ENCODE measurements at places on chromosomes 7 and 10. TPM values are rescaled to one million over a fixed set of nuclear protein-coding genes. Genes with fewer than 3 reads are reported as not detected.

Gene SUN3
- total RNA-seq: not detected

DNA sequence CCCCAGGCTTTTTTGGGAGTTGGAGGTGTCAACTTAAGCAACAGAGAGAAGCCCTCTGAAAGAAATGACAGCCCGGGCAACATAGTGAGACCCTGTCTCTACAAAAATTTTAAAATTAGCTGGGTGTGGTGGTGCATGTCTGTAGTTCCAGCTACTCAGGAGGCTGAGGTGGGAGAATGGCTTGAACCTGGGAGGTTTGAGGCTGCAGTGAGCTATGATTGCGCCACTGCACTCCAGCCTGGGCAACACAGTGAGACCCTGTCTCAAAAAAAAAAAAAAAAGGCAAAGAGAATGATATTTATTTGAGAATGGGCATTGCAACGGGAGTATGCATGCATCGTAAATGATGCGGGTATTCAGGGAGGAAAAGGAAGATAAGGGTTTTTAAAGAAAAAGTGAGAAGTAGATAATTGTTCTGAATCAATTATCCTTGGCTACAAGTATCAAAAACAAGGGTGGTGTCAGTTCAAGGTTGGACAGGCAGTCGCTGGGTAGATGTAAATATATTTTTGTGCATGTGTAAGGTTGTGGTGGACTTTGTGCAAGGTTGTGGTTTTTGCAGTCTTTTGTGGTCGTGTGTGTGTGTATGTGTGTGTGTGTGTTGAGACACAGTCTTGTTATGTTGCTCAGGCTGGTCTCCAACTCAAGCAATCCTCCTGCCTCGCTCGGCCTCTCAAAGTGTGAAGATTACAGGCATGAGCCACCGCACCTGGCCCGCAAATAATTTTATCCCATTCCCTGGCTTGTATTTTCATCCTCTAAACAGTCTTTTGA lies 65.6 kb downstream of the COL26A1 start:
- DNase-seq: no peak
- H3K27me3 ChIP-seq: no peaks in the 10 kb centered on the region
- no peak overlapping the region for H3K27ac ChIP-seq
- H3K4me1 ChIP-seq: no peaks in the 10 kb centered on the region
- H3K4me3 ChIP-seq: no peak overlapping the region

DNA sequence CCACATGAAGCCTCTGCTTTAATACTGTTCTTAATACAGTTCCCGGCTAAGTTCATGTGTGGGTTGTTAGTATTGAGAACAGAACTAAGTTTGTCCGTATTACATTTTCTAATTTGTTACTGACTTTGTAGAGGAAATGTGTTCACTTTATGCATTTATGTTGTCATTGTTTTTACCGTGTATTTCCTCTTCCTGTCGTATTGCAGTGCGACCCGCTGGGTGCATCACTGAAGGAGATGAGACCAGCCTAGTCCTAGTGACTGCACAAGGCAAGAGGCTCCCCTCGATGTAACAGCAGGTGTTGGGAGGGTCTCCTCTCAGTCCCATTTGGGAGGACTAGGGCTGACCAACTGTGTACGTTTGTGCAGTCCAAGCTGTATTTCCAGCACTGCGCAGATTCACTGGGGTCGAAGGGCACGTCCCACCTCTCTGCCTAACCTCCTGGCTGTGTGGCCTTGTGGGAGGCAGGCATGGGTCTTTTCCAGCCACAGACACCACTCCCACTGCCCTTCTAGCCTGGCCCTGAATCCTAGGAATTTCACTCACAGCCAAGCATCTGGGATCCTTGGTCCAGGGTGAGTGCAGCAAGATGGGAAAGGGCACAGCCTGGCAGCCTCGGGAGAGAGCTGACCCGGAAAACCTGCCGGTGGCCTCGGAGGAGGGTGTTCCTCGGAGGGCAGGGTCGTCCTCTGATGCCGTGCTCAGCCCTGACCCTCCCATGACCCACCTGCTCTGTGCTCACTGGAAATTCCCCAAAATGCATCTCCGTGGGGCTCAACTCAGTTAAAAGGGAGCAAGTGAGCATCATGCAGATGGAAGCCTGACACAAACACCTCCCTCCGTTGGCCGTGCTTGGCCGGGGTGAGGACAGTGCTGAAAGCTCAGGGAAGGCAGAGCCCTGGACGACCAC lies 63.9 kb upstream of the FAM20C start:
- no peak overlapping the region for H3K4me3 ChIP-seq
- H3K27me3 ChIP-seq: no peaks in the 10 kb centered on the region
- no peaks in the 10 kb centered on the region for H3K4me1 ChIP-seq
- no peak for DNase-seq
- no peaks in the 10 kb centered on the region for H3K36me3 ChIP-seq
- no peak overlapping the region for H3K27ac ChIP-seq

Gene ABCB1
- 68.1 TPM for total RNA-seq

Gene KEL
- 0.98 TPM for total RNA-seq

Gene ZNF438
- 24.6 TPM for total RNA-seq

- no peaks in the 10 kb centered on the region for H3K36me3 ChIP-seq
- H3K27ac ChIP-seq: no peak overlapping the region
- no peak overlapping the region for H3K4me3 ChIP-seq
- no peaks in the 10 kb centered on the region for H3K27me3 ChIP-seq
- no peaks in the 10 kb centered on the region for H3K4me1 ChIP-seq
Observed at GRCh38 chr7:8378349-8379019, 54.9 kb upstream of the NXPH1 start.

- no peak overlapping the region for H3K4me3 ChIP-seq
- H3K4me1 ChIP-seq: no peaks in the 10 kb centered on the region
- no peak for DNase-seq
- H3K36me3 ChIP-seq: no peaks in the 10 kb centered on the region
- no peaks in the 10 kb centered on the region for H3K27me3 ChIP-seq
- no peak overlapping the region for H3K27ac ChIP-seq
Observed at GRCh38 chr7:151704960-151705635, 171.8 kb downstream of the PRKAG2 start.

Gene FKBP9
- total RNA-seq: 328 TPM

Gene CHST3
- total RNA-seq: 12.3 TPM

- no peaks in the 10 kb centered on the region for H3K36me3 ChIP-seq
- peaks cover 22% of the 10 kb centered on the region for H3K4me1 ChIP-seq
- DNase-seq: peak; percentile 52
- peak overlapping the region; percentile 99 for H3K27ac ChIP-seq
- H3K27me3 ChIP-seq: no peaks in the 10 kb centered on the region
Observed at GRCh38 chr10:31759124-31759798, 169.4 kb downstream of the ARHGAP12 start.

Measured in uterus (tissue), 4 donors.